ENCODE measurements at places on chromosomes 4 and X.

DNA sequence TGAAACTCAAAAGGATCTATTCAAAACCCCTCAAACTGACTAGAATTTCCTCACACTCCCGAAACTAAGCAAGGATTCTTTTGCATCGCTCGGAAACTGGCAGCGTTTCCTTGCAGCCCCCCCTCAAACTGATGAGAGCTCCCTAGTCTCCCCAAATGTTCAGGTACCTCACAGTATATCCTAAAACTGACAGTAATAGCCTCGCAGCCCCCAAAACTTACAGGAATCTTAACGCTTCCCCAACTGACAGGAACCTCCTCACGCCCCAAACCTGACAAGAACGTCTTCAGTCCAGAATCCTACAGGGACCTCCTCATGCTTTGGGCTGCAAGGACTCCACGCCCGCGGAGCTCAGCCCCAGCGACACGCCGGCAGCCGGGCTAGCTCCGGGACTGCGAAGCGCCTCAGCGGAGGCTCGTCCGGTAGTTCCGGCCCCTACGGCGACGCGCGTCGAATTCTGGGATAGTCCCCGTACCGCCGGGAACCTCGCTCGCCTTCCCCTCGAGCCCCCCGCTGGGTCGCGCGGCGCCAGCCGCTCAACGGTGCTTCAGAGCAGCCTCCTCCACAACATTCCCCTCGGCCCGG lies 640 bp downstream of the PHF8 start:
- peak; percentile 53 for DNase-seq

GRCh38 chr4:186348433-186348832 lies 82.4 kb downstream of the F11 start:
- DNase-seq = no peak

DNA sequence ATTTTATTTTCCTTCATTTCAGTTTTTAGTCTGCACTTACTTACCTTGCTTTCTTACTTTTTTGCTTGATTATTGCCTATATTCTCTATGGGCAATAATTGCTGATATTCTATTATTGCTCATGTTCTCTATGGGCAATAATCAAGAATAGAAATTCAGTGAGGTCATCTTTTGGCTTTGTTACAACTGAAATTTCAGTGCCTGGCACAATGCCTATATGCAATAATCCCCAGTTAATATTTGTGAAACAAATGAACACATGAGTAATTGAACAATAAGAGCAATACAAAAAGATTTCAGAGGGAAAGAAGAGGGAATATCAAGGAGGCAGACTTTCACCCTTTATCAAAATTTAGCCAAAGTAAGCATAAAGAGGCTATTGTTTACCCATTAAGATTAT lies 48.6 kb upstream of the ARSJ start:
- DNase-seq = no peak

DNA sequence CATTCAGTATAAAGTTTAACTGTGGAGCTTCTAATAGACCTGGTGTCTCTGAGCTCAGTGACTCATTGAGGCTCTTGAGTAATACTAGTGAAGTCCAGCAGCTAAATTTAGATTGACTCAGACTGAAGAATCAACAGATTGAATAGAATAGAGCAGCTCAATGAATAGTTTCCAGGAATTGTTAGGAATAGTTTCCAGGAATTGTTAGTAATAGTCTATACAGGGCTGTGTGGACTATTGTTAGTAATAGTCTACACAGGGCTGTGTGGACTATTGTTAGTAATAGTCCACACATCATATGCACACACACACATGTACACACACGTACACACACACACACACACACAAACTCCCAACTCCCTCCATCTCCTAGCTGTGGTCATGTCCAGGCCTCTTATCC lies 3.0 kb downstream of the GIMD1 start:
- DNase-seq = no peak

- no peak for DNase-seq
Measured at GRCh38 chrX:142499992-142500391, 294.9 kb upstream of the MAGEC2 start.

DNA sequence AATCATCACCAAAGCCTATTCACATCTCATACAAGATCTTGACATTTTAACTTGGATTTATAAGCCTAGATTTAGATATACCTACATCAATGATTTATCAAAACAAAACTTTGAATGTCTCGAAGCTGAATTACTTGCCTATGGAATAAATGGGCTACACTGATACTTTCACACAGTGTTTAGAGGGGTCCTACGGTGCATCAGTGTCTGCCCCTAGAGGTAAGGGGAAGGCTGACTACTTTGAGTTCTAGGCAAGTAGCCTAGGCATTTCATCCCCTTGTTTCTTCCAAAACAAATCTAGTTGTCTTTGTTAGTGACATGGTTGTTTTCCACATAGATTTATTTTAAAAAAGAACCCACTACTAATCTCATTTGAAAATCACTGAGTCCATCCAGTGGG lies 158.1 kb upstream of the ATOH1 start:
- no peak for DNase-seq

GRCh38 chrX:100871594-100872560 lies 2.3 kb downstream of the NOX1 start:
- DNase-seq = no peak

DNA sequence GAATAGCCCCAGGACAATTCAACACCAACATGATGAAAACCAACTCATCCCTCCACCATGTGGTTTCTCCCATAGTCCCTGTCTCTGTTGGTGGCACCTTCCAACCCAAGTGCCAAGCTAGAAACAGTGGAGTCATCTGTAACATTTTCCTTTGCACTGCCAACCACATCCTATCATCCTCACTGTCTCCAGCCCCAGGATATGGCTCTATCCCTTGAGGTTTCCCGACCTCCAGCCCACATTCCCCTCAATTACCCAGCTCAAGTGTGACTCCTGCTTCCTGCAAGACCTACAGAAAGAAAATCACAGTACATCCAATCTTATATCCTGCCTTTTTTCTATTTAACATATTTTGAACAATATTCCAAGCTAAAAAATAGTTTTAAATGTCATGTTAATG lies 24.2 kb downstream of the PNMA6F start:
- DNase-seq = no peak

DNA sequence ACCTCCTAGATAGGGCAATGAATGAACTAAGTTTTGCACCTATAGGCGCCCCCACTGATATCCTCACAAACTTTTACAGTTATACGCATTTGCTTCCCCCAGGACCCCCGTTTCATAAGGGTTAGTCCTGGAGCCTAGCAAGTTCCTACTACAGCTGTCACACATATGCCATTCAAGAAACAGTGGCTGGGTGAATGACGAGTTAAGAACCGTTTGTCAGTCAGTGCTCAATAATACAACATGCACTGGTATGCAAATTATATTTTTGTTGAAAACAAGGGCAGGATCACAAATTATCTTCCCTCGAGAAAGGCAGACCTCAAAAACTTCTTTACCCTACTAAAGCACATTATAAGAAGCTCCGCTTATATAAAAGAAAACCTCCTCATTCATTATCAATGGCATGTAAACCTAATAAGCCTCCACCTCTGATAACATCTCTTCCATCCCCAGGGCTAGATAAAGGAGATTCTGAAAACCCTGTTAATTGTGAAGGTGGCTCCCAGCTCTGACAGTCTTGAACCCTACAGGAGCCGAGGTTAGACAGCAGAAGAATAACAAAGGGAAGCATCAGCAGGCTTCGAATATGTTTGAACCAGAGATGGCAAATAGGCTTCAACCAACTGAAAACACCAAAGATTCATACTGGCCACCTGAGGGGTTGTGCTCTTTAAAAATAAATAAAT lies 40.3 kb downstream of the AFAP1 start:
- no peak for DNase-seq

- DNase-seq = no peak
Measured at GRCh38 chr4:181541396-181541795, 701.8 kb upstream of the TENM3 start.

DNA sequence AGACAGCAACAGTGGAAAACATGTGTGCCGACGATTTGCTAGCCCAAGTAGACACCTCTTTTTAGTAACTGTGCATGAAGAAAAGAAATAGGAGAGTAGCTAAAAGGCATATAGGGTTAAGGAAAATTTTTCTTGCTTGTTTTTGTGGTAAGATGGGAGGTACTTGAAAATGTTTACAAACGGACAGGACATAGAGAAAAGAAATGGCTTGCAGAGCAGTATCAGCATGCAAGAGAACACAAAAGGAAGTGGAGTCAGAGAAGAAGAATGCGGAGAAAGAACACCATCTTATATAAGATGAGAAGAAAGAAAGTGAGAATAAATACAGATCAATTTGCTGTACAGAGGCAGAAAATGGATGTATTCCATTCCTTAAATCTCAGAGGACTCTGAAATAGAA lies 263.7 kb upstream of the ETNPPL start:
- DNase-seq = no peak

GRCh38 chr4:25535278-25535677 lies 120.4 kb upstream of the SLC34A2 start:
- DNase-seq = no peak

DNA sequence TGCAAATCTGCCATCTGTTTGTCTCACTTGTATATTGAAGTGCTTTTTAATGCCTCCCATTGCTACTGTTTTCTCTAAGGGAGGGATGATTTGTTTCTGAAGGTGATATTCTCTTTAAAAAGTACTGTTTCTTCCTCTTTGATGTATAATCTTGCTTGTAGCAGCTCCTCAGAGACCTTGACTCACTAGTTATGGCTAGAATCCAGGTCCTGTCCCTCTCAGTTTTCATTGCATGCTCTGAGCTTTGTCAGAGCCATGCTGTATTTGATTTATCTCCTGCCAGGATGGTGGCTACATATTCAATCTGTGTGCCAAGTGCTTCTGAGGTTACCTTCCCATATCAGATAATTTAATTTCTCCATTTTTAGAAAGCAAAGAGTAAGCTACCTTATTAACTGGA lies 56.0 kb downstream of the GLUD2 start:
- DNase-seq = no peak

GRCh38 chr4:95572304-95572991 lies 23.7 kb upstream of the UNC5C start:
- no peak for DNase-seq

- no peak for DNase-seq
Measured at GRCh38 chr4:41436419-41436818, 101.5 kb upstream of the LIMCH1 start.

GRCh38 chrX:45850197-45850774 lies 649.6 kb upstream of the DIPK2B start:
- no peak for DNase-seq

GRCh38 chr4:148962539-148963290 lies 520.5 kb upstream of the NR3C2 start:
- DNase-seq = no peak

- DNase-seq = no peak
Measured at GRCh38 chr4:52961666-52962412, 99.7 kb downstream of the RASL11B start.

- DNase-seq = no peak
Measured at GRCh38 chr4:1379351-1379781, 26.9 kb downstream of the NKX1-1 start.

- no peak for DNase-seq
Measured at GRCh38 chrX:150476164-150476699, 92.2 kb upstream of the MTM1 start.

DNA sequence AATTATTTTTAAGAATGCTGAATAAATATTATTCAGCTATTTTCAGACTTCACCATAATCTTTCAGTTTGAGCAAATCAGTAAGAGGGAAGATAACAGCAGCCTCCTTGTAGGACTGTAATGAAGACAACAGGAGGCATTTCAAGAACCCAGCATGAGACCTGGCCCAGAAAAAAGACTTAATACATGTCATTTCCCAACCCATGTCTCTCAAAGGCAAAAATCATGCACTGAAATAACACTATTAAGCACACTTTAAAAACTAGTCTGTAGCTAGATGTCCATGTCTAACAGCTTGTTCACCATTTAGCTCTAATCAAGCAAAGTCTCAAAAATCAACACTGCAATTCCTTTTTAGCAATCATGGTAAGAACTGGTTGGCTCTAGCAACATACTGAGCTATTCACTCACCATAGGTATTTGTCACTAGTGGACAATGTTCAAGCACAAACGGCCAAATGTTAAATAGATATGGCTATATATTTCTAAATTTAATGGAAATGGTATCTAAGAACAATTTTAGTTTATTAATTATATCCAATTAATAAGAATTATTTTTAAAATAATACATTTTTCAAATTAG lies 109.9 kb downstream of the WDFY3 start:
- no peak for DNase-seq

- no peak for DNase-seq
Measured at GRCh38 chrX:42943051-42943974, 165.3 kb upstream of the PPP1R2C start.

DNA sequence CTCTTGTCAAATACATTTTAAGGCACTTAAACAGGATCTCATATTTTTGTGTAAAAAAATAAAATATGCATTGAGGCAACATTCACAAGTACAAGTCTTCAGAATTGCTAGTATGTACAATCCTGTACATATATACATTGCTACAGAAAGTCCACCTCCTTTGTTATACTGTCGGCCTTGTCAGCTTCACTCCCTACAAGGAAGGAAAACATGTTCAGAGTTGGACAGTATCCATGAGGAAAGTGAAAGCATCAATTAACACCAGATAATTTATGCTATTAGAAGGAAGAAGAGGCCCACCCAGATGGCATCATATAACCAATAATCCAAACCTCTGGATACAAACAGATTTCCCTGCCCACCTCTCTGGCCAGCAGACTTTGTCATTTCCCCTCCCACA lies 42.0 kb downstream of the REELD1 start:
- no peak for DNase-seq

DNA sequence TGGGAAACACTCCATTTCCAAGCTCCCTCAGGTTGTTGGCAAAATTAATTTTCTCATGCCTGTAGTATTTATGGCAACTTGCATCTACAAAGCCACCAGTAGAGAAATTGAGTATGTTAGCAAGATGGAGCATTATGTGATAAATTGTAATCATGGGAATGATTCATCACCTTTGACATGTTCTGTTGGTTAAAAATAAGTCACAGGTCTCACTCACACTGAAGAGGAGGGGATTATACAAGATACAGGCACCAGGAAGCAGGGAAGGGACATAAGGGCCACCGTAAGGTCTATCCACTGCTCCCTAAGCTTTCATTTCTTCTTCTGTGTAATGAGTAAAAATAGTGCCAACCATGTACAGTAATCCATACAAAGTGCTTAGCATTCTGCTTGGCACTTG lies 313.0 kb downstream of the GBA3 start:
- DNase-seq = no peak

DNA sequence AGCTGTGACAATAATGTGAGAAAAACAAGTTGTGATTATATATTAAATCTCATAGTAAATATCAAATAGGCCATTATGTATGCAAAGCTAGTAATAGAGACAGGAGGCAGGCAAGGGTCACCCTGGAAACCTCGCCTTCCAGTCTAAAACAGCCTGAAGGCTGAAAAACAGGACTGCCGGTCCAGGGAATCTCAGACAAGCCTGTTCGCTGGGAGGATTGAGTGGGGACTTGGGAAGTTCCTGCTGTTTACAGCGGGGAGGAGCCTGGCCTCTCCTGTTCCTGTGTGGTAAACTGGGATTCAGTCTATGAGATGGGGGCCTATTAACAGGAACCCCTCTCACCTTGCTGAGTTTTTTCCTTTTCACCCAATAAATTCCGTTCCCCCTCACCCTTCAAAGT lies 2317.3 kb downstream of the PCDH7 start:
- no peak for DNase-seq

GRCh38 chrX:71536285-71536684 lies 3.4 kb downstream of the OGT start:
- DNase-seq = no peak

All from activated B cell treated with CpG ODN at 0.5 μM for 24 hours (primary cell).